Fibroblast of villous mesenchyme (primary cell): ENCODE measurements at places on chromosomes 12 and 14. TPM values are rescaled to one million over a fixed set of nuclear protein-coding genes. Genes with fewer than 3 reads are reported as not detected.
A peak's percentile ranks its signal among the peaks of the same experiment; 100 is the strongest.

Gene AMN
- under 0.01 and 0.43 TPM in 2 replicates for total RNA-seq

GRCh38 chr12:39442831-39443080, 164 bp downstream of the KIF21A start:
- no peak for DNase-seq

DNA sequence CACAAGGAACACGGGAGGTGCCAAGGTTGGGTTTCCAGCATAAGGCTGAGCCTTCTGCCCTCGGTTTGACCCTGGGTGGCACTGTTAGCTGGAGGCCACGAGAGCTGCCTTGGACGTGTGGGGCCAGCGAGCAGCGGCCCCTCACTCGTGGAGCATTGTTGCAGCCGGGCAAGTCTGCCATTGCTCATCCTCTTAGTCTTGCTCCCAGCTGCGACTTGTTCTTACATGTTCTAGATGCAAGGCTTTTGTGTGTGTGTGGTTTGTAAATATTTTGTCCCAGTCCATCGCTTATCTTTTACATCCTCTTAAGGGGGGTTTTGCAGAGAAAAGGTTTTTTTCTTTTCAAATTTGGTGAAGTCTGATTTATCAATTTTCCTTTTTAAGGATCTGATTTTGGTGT, 21.1 kb upstream of the C1S start:
- no peak for DNase-seq

Gene TDP1
- 17.4 and 24.2 TPM in 2 replicates for total RNA-seq

Gene DIP2B
- 29.8 and 32.9 TPM in 2 replicates for total RNA-seq

Gene NXPH4
- total RNA-seq: 1.3 and 1.6 TPM in 2 replicates

DNA sequence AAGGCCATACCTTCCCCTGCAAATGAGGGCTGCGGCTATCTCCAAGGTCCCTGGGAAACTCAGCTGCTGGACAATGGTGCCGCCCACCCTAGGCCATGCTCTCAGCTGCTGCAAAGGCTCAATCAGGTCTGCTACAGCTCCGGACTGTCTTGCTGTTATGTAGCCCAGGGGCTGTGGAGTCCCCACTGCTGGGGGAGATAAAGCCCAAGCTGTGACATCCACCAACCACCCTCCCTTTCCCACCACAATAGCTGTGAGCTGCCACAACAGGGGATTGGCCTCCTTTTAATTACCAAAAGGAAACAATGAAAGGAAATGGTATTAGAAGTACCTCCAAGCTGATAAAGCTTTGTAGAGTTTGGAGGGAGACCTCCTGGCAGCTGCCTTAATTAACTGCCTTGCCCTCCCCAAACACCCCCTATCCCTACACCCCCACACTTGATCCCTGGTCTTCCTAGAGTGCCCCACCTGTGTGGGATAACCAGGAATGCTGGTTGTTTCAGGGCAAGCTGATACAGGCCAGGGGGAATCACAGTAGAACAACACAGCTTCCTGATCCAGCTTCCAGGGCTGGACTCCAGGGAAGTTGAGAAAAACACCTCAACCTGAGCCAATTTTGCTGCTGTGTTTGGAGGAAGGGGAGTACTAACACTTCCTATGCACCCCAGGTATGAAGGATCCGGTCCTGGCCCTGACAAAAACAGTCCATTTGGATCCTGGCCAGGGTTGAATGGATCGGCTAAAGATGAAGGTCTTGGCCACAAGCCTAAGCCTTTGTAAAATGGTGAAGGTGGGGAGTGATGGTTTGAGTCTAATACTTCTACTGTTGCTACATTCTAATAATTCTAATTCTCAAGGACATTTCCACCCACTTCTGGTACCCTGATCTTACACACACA, at the start of gene VWF:
TSS of gene VWF (minus strand) at position 260 of the 899 bp plus-strand sequence. CDS start 1,474 bp downstream, outside the sequence.
- DNase-seq: no peak

Gene RD3L
- total RNA-seq: not detected in 2 replicates

GRCh38 chr14:86640288-86640687, 1110.3 kb downstream of the FLRT2 start:
- no peak for DNase-seq

DNA sequence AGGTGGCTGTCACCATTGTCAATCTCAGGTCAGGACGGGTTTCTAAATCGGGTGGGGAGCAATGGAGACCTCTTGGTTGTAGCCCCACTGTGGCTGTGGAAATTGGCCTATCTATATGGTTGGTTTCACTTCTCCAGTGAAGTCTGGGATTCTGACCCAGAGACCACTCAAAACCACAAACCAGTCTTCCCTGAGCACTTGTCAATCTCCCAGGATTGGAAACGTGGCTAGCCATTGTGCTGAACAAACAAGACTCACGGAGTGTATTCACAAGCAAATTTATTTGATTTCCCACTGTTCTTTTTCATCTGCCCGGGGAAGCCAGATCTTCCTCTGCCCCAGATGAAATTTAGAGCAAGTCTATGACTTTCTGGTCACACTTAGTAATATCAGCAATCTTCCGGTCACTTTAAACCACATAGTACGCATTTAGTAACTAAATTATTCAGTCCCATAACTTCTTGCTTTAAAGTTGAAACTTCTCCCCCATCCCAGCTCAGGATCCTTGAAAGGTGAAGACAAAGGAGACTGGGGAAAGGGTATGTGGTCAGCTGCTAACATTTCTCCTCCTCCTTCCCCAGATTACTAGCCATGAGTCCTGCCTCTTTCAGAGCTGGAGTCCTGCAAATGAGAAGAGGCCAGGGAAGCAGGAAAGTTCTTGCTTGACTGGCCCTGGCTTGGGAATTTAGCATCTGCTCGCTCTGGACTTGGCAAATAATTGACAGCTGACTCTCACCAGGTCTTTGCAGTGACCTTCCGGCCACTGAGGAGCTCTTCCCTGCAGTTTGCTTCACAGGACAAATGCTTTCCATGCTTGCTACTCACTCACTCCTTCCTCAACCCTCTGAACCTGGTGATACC, 123.2 kb upstream of the MAX start:
- no peak for DNase-seq

Gene KRT74
- total RNA-seq: not detected in 2 replicates

- no peak for DNase-seq
Measured at GRCh38 chr12:128025589-128026245, 241.3 kb upstream of the TMEM132C start.

DNA sequence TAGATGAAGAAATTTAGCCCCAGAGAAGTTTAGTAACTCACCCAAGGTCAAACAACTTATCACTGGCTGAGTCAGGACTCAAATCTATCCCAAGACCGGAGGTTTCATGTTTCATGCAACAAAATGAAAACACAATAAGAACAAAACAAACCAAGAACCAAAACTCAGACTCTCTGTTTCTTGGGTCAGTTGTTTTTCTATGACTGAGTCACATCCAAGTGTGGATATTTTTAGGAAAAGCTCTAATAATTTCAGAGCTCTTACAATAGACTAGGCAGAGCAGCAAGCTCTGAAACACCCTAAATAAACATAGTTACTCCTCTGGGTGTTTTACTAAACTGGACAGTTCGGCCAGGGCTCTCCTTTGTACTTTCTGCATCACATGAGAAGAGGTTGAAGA, 87.6 kb upstream of the PRB2 start:
- DNase-seq: peak; percentile 63
